ENCODE measurements at places on chromosomes 12 and 14.

GRCh38 chr14:32343926-32344430, 14.9 kb downstream of the AKAP6 start:
- DNase-seq, result no peak

DNA sequence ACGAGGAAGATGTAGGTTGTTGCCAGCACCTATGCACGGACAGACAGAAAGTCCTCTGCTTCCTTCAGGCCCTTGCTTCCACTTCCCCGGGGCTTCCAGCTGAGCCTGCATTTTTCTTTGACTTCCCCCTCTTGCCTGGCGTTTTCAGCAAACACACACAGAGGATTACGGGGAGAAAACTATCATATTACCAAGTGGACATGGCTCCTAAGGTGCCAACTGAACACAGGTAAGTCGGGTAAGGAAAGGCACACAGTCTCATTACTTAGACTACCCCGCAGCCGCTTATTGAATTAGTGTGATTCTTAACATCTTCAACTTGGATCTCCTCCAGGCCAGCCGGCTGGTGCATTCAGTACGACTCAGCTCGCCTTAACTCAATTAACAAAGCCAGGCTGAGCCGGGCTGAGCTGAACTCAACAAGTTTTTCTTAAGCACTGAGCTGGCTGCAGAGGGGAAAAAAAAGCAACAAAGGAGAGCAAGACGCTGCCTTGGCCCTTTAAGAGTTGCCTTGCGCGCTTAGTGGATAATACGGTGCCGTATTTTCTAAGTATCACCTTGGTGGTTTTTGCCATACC, 19.2 kb upstream of the MAP1LC3B2 start:
- DNase-seq, result no peak

- no peak for DNase-seq
Measured at GRCh38 chr12:106358396-106359241, 1.1 kb downstream of the POLR3B start.

DNA sequence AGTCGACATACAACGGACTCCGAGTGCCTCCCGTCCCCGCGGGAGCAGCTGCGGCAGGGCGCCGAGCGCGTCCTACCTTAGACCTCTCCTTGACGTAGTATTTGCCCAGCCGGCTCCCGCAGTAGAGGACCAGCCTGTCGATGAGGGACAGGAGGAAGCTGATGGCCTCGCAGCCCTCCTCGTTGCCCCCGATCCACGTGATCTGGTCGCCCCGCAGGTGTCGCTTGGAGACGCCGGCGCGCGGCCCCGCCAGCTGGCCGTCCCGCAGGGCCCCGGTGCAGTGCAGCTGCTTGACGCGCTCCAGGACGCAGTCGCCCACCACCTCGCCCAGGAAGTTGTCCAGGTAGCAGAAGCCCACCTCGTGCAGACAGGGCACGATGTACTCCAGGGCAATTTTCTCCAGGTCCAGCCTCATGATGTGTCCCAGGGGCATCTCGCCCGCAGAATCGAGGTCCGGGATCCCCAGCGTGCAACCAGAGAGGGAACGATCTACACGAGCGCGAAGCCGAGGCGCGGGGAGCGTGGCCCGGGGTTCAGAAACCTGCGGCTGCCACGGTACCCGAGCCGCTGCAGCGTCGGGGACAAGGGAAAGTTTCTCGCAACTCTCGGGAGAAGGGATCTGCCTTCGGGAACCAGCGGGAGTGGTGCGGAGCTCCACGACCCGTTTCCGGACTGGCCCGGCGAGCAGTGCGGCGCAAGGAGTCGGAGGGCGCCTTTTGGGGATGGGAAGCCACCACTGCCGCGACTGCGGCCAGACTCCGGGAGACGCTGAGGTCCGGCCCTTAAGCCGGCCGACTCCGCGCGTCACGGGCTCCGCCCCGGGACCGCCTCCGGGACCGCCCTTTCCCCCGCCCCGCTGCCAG, at the start of gene EGLN3:
Gene EGLN3, minus strand, starts transcription at position 755 of the 863 bp plus-strand sequence. Its CDS starts 322 bp downstream, at position 433.
- peak; percentile 79 for DNase-seq

GRCh38 chr12:3987571-3987970, 114.4 kb upstream of the PARP11 start:
- no peak for DNase-seq
